ENCODE measurements at places on chromosomes 7 and 10.

- no peak for DNase-seq
Measured at GRCh38 chr10:24866604-24867583, 85.5 kb downstream of the PRTFDC1 start.

- DNase-seq = no peak
Measured at GRCh38 chr7:31114593-31115343, 62.7 kb downstream of the ADCYAP1R1 start.

DNA sequence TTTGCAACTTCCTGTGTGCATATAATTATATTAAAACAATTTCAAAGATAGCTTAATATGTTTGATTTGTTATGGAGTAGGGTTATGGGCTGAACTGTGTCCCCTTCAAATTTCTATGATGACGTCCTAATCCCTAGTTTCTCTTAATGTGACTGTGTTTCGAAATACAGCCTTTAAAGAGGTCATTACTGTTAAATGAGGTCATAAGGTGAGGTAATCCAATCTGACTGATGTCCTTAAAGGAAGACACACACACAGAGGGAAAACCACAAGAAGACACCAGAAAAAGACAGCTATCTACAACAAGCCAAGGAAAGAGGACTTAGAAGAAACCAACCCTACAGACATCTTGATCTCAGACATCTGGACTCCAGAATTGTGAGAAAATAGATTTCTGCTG, 407.4 kb downstream of the MAGI2 start:
- no peak for DNase-seq

DNA sequence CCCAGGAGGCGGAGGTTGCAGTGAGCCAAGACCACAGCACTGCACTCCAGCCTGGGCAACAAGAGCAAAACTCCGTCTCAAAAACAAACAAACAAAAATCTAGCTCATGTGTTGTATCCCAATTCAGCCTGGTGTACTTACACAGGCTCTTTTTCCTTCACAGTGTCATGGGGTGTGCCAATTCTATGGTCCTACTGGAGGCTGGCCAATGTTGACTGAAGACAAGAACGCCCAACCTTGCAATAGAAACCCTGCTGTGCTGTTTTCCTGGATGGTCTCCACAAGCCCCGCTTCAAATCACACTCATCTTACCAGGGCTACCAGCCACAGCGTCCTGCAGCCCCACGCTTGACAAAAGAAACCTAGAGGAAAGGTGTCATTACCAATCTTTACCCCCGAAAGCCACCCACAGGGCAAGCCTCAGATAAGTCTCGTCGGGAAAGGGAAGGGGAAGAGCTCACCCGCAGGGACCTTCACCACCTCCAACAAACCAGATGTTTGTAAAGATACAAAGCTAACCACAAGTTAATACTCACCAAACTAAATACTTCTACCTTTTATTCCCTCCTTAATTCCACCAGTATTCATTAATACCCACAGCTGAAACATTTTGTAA, 64.8 kb downstream of the TNS3 start:
- no peak for DNase-seq

- DNase-seq = no peak
Measured at GRCh38 chr7:66699998-66700397, 40.5 kb upstream of the RABGEF1 start.

GRCh38 chr7:138889582-138890498, 91.3 kb downstream of the KIAA1549 start:
- no peak for DNase-seq

GRCh38 chr7:11170863-11171568, 197.3 kb downstream of the PHF14 start:
- DNase-seq = no peak

- DNase-seq = no peak
Measured at GRCh38 chr7:31113660-31114059, 61.6 kb downstream of the ADCYAP1R1 start.

DNA sequence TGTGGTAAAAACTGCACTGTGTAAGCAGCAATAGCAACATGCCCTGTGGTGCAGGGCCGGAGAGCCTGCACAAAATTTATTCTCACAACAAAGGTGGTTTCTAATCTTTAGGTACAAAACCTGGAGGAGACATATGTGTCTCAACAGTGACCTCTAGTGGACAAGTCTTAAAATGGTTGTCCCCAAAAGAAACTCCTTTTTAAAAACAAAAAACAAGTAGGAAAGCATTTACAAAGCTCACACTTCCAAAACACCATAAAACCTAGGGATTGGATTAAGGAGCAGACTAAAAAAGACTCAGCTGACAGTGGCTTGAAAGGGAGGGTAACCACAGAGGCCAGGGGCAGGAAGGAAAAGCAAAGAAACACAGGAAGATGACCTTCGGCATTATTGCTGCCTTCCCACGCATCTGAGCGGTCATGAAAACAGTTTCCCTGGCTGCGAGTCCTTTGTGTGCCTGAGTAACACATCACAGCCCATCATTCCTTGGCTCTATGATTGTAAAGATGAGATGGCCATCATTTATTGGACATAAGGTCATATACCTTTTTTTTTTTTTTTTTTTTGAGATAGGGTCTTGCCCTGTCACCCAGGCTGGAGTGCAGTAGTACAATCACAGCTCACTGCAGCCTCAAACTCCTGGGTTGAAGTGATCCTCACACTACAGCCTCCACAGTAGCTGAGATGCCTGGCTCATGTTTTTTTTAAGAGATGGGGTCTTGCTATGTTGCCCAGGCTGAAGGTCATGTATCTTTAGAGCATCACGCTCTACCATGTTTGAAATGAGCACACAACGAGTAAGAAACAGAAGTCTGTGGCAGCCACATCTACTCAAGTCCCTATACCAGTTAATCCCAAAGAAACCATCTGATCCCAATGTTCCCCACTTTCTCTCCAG, 39.5 kb downstream of the RSU1 start:
- DNase-seq = no peak

GRCh38 chr7:96337519-96337918, 15.6 kb upstream of the SLC25A13 start:
- no peak for DNase-seq

- DNase-seq = no peak
Measured at GRCh38 chr7:11636274-11636673, 195.7 kb downstream of the THSD7A start.

DNA sequence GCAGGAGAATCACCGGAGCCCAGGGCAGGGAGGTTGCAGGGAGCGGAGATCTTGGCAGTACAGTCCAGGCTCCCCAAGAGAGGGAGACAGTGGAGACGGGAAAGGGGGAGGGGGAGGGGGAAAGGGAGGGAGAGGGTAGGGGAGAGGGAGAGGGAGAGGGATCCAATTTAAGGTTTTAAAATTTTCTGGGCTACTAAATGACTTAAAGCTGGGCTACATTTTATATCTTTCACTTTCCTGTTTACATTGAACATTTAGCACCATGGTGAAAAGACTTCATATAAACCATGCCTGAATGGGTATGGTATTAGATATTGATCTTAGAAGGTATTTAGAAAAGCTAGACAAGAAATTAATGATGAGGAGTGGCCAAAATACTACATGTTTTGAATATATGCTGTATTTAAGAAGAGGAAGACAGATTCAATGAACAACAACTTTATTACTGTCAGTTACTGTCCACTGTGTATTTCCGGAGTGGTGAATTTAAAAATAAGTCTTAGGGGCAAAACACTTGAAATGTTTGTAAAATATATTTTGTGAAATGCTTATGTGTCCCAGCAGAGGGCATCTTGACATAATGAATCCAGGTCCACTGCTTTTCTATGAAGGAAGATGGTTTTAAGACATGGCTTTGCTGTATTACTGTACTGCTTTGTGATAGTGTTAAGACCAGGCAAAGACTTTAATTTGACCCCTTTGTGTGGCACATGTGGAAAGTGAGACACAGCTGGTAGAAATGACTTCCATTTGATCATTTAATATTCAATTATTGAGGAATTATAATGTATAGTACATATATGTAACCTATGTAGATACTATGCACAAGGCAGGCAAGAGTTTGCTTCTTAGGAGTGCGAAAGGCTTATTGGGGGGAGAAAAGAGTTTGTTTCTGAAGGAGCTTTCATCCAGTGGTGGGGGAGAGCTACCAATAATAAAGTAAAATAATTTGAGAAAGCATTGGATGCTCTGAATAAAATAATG, 52.8 kb downstream of the NRF1 start:
- DNase-seq = no peak

GRCh38 chr7:150965273-150965830, 12.8 kb downstream of the KCNH2 start:
- DNase-seq = no peak

DNA sequence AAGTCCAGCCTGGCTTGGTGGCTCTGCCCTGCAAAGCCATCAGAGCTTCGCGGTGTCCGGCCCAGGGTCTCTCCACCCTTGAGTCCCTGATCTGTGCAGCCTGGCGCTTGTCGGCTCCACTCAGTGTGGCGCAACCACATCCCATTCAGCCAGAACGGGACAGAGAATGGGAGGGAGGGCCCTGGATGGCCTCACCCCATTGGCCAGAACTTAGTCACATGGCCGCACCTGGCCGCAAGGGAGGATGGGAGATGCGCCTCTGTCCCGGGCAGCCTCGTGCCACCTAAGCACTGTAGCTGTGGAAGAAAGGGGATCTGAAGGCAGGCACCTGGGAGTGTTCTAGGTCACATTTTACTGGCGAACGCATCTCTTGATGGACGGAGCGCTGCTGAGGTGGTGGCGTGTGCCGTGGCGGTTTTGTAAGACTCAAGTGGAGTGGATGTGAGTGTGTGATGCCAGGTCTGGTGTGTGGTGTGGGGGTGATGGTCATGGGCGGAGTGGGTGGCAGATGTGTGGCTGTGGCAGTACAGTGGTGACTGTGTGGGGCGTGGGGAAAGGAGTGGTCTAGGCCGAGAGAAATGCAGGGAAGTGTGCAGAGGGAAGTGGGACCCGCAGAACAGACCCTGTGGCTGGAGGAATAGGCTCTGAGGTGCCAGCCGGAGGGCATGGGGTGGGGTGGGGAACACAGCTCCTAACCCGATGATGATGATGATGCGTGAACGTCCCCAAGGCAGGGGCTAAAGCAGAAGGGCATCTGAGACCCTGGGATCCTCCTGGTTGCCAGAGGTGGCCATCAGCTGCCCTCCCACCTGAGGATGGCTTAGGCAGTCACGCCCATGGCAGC, 19.0 kb downstream of the CLEC2L start:
- no peak for DNase-seq

DNA sequence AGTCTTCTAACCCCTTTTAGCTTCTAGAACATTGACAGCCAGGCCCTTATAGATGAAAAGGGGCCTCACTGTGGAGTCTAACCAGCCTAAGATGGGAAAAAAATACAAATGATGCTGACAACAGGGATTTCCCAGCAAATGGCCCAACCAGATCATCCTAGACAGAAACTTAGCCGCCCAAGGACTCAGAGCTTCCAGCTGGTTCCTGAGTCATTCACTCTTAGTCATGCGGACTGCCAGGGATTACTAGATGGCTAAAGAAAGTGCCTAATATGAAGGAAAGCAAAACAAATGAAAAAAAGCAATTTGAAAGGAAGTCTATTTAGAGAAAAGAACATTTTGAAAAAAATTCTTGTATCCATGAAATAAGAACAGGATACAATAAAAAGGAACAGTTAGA, 23.7 kb downstream of the TSPAN14 start:
- no peak for DNase-seq

- DNase-seq = no peak
Measured at GRCh38 chr7:38382684-38383083, 109.2 kb upstream of the TARP start.

DNA sequence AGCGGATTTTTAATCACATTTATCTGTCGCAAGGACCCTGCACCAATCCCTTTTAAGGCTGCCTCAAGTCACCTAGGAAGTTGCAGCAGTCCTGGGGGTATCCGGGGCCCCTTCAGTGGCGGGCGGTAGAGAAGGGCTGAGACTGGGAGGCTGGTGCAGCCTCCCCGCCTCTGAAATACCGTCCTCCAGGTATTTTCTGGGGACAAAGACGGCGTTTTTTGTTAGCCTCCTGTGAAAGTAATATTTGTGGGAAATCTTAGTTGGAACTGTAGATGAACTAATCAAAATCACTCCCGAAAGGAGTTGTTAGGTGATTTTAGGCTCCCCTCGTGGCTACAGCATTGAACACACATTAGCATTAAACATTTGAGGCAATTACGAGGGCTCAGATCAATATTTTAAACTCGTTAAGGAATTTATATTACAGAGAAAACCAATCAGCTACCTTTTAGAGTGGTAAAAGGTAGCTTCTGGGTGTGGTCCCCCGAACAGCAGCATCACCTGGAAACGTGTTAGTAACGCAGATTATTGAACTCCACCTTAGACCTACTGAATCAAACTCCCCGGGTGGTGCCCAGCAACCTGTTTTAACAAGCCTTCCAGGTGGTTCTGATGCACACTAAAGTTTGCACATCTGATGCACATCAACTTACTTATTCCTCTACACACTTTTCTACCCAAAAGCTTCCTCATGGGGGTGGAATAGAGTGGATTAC, 530 bp upstream of the ANXA7 start:
- DNase-seq = no peak

GRCh38 chr10:13502380-13502779, 26.4 kb downstream of the BEND7 start:
- no peak for DNase-seq

DNA sequence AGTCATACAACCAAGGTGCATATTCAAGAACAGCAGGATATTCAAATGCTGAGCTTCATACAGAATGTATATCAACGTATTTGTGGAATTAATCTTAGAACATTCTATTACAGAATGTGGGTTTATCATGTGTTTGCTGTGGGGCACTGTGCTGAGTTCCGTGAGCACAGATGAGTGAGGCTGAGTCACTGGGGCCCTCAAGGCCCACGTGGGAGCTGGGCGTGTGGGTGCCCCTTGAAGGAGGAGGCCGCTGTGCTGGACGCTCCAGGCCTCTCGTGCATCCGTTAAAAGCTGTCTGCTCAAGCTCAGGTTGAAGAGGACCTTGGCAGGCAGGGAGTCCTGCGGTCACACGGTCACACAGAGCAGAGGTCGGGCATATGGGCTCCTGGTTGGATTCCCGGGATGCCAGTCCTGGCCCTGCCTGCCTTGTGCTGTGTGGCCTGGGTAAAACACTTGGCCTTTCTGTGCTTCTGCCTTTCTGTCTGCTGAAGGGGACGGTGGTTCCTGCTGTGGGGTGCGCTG, 70.1 kb downstream of the GLRX3 start:
- no peak for DNase-seq

- DNase-seq = no peak
Measured at GRCh38 chr7:110944966-110945644, 145.8 kb upstream of the LRRN3 start.

- DNase-seq = no peak
Measured at GRCh38 chr7:131244259-131244852, 83.3 kb upstream of the MKLN1 start.

DNA sequence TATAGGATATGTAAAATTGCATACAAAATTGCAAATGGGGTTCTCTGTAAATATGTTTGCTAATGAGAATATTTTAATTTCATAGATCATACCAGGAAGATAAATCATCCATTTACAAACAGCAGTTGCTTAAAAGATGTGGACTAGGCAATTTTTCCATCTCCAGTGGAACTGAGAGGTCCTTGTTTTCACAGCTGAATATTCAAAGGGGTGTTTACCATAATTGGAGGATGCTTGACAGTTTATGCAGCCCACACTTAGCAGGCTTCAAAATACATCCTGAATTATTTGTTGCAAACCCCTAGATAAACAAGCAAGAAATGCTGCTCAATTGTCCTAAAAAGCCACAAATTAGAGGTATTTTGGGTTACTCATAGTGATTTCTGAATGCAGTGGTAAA, 69.9 kb downstream of the ADARB2 start:
- DNase-seq = no peak

GRCh38 chr7:19262826-19263225, 117.6 kb upstream of the FERD3L start:
- DNase-seq = no peak
